ENCODE measurements at places on chromosomes 1 and 21.

- no peak for DNase-seq
These were observed 23.6 kb downstream of the ARMH1 start for GRCh38 chr1:44698138-44698537.

DNA sequence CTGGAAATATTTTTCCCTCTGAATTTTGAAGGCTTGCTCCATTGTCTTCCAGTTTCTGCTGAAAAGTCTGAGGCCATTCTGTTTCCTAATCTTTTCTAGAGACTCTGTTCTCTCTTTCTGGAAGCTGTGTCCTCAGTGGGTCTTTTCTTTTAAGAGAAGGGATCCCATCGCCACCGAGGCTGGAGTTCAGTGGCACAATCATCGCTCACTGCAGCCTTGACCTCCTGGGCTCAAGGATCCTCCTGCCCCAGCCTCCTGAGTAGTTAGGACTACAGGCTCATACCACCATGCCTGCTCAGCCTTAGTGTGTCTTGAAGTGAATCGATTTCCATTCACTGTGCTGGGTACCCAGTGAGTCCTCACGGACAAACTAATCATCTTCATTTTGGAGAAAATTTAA lies 9.6 kb upstream of the LRP8 start:
- no peak for DNase-seq

GRCh38 chr1:3680488-3681230 lies 28.3 kb downstream of the TP73 start:
- DNase-seq = no peak

GRCh38 chr1:201702936-201703335 lies 126.0 kb upstream of the IPO9 start:
- DNase-seq = peak; percentile 84

- DNase-seq = no peak
These were observed 23.1 kb upstream of the AJAP1 start for GRCh38 chr1:4631321-4631720.

Measured in NCI-H2029 treated with DMSO at 0.1 percent for 48 hours (cell line).